Dorsolateral prefrontal cortex (tissue), 122 donors: ENCODE measurements at places on chromosomes 13 and 19.

- DNase-seq, result no peak
Measured at GRCh38 chr19:36046443-36047050, 7.5 kb downstream of the THAP8 start.

GRCh38 chr19:45881909-45882528 is 3.9 kb downstream of the IRF2BP1 start:
- no peak for DNase-seq

- DNase-seq, result no peak
Measured at GRCh38 chr13:51729866-51730553, 74.0 kb downstream of the DHRS12 start.

DNA sequence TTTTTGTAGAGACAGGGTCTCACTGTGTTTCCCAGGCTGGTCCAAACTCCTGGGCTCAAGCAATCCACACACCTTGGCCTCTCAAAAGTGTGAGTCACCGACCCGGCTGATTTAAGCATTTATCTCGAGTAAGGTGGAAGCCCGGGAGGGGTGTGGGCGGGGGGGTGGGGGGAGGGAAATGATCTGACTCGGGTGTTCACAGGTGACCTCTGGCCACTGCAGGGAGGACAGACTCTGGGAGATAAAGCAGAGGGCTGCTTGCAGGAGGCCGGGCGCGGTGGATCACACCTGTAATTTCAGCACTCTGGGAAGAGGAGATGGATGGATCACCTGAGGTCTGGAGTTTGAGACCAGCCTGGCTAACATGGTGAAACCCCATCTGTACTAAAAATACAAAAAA is 7.9 kb downstream of the DENND1C start:
- DNase-seq, result no peak

DNA sequence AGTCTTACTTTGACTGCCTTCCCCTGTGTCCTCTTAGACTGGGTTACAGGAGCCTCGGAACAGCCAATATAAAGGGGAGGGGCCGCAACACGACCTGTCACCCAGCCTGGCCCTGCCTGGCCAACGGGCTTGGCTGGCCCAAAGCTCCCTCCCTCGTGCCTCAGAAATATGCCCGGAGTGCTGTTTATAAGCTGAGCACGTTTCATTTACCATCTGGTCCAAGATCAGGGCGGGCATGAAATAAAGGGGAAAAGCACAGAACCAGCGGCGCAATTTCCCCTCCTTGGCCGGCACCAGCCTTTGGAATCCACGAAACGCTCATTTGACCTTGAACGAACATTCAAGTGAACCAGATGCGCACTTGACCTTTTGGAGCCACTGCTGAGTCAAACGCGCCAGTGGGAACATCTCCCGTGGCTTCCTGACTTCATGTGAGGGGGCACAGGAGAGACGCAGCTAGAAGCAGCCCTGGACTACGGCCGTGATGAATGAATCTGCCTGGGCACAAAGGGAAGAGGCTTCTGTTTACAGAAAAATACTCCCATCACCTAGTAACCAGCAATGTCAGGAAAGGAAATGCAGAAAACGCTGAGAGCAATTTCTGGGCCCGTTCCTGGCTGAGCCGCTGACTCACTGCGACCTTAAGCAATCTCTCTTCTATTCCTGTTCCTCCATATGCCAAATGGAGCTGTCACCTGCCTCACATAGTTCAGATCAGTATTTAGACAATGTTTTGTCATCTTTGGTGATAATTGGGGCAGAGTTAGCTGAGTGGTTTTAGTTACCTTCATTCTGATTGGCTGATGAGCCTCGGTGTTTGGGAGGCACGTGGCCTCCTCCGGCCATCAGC is 53.3 kb downstream of the RFX2 start:
- DNase-seq, result no peak

DNA sequence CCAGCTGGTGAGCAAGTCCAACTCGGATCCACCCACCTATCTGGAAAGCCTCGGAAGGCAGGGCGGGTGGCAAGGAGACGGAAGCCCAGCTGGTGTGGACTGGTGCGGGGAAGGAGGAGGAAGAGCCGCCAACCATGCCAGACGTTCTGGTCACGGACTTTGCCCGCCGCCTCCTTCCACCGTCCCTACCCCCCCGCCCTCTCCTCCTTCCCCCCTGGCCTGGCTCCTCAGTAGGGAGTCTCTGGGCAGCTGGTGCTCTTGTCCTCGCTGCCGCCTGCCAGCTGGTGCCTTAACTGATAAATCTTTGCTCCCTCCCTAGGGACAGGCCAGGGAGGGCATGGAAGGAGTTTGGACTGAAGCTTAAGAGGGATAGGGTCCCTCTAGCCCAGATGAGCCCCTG is 4.8 kb downstream of the SYNGR4 start:
- no peak for DNase-seq

- no peak for DNase-seq
Measured at GRCh38 chr19:39160523-39160861, 34.9 kb downstream of the PAK4 start.

DNA sequence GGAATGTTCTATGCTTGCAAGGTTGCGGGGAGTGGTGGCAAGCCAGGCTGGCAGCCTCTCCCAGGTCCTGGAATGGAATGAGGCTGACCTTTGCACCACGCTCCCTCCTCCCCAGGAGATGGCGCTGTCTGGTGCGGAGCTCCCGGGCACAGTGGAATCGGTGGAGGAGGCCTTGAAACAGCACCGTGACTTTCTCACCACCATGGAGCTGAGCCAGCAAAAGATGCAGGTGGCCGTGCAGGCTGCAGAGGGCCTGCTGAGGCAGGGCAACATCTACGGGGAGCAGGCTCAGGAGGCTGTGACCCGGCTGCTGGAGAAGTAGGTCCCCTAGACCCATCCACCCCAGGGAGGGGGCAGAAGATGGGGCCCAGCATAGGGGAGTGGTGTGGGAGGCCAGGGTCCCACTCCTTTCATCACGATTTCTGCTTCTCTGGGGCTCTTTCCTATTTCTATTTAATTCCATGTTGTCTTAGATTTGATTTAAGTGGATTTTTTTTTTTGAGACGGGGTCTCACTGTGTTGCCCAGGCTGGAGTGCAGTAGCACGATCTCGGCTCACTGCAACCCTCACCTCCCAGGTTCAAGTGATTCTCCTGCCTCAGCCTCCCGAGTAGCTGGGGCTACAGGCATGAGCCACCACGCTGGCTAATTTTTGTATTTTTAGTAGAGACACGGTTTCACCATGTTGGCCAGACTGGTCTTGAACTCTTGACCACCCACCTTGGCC is 53.2 kb upstream of the SHKBP1 start:
- no peak for DNase-seq

- DNase-seq, result no peak
Measured at GRCh38 chr13:46655377-46656180, 102.6 kb downstream of the LRCH1 start.

- DNase-seq, result no peak
Measured at GRCh38 chr13:75789451-75790197, 153.5 kb downstream of the LMO7 start.

DNA sequence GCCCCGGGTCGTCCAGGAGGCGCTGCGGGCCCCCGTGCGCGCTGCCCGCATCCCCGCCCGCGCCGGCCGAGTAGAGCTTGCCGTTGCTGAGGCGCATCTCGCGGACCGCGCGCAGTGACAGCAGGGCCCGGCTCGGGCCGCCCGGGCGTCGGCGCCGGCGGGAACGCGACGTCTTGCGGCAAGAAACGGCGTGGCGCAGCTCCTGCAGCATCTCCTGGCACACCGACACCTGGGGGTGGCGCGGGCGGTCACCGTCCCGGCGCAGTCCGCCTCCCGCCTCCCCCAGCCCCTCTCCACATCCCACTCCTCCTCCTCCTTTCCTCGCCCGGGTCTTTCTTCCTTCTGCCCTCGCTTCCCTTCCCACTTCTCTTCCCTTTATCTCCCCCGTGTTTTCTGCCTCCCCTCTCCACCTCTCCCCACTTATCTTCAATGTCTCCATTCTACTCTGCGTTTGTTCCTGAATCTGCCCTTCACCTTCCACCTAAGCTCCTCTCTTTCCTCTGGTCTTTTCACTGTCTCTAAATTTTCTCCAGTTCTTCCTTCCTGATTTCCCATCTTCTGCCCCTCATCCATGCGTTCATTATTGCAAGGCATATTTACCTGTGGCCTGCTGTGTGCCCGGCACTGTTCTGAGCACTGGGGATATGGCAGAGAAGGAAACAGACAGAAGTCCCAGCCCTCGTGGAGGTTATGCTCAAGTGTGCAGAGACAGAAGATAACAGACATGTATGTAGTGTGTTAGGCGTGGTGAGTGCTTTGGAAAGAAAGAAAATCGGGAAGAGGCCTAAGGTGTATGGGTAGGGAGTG is 5.2 kb upstream of the ATP1A3 start:
- peak; percentile 46 for DNase-seq

DNA sequence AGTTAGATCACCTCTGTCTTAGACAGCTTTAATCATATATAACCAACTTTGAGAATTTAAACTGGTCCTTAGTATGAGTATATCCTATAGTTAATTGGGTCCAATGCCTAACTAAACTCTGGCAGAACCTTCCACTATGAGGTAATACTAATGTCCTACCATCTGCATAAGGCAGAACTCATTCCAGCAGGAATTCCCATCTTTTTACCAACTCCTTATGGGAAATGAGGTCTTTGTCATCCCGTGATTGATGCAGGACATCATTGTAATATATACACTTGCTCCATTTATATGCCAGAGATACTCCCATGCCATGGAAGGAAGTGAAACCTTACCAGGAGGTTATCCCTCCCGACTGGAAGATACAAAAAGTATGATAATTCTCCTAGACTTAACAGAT is 2.8 kb downstream of the KCTD4 start:
- DNase-seq, result no peak

DNA sequence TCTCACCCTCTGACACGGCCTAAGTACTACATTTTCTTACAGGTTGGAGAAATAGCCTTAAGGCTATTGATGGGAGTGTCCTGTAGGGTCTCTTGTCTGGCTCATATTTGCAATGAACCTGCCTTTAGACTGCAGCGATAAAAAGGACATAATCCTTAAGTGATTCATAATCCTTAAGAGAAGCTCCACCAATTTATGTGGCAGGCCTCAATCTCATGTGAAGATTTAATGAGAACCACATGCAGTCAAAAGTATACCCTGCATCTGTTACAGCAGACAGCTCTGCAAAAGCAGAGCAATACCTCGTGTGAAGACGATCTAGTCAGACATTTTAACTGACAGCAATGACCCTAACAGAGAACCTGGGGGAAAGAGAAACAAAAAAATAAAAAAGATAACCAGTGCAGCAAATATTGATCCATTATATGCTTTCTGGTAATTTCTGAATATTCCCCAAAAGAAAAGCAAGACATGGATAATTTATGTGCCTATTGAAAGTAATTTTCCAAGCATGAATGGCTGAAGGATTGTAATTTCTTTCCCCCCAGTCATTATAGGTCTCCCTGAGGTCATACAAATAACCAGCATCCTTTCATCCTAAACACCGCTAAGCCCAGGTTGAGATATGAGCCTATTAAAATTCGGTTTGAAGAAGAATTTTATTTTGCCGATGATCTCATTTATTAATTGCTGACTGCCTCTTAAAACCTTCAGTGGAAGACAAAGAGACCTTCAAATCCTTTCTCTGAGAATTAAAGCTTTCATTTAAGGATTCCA is 321.8 kb upstream of the NBEA start:
- DNase-seq, result no peak

DNA sequence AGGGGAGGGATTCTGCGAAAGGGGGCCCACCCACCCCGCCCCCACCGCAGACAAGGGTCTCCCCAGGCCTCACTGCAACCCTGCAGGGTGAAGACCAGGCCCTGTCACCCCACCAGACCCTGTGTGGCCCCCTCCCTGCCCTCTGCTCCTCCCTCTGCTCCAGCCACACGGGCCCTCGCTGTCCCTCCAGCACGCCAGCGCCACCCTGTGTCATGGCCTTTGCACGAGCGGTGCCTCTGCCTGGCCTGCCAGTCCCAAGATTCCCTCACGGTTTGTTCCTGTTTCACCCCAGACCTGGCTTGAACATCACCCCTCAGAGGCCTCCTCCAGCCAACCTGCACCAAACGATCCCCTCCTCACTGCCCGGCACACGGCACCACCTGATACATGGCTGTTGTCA is 27.3 kb downstream of the PIP5K1C start:
- DNase-seq, result no peak

DNA sequence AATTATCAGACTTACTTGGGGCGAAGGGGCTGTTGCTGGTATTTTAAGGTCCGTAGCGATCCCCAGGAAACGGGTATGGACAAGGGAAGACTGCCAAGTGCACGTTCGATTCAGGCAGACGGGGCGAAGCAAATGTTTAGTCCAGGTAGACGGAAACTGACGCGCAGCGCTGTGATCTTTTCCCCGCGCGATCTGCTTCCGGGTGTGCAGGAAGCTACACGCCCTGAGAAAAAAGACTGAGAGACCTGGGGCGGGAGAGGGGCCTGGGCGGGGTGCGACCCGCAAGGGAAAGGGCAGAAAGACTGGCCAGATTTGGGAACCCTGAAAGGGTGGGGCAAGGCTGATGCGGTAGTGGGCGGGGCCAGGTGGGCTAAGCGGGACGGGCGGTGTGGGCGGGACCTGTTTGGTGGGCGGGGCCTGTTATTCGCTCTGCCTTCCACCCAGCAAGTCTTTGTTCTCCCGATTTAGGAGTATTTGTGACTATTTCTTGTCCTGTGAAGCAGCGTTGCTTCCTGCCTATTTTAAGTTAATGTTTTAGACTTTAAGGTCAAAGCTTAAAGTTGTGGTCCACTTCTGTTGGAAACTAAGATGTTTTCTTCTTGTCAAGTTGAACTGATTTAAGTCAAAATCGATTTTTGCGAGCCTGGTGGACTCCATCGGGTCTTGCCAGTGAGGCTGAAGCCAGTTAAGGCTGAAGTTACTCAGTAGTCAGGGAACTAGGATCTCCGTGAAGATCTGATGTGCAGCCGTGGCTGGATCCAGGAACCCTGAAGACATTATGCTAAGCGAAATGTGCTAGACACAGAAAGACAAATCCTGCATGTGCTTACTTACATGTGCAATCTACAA is at the start of gene ZNF836:
Gene ZNF836 (minus strand): TSS at position 301 of the 849 bp plus-strand sequence. CDS start 3,549 bp downstream, outside the sequence.
- DNase-seq, result peak; percentile 71

DNA sequence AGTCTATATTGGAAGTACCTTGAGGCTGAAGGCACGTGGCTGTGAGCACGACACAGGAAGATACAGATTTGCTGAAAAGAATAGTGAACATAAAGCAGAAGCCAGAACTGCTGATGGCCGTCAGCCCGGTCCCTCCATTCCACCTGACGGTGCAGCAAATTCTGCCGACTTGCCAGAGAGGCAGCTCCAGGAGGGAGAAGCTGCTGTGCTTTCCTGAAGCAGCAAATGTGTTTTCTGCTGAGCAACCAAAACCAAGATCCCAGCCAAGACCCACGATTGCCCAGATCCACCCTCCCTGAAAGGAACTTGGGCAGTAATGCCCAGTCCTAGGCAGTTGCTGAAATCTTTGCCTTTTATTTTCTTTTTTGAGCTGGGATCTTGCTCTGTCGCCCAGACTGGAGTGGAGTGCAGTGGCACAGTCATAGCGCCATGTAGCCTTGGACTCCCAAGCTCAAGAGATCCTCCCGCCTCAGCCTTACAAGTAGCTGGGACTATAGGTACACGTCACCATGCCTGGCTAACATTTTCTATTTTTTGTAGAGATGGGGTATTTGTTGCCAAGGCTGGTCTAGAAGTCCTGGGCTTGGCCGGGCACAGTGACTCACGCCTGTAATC is 7.0 kb upstream of the RCN3 start:
- DNase-seq, result no peak

DNA sequence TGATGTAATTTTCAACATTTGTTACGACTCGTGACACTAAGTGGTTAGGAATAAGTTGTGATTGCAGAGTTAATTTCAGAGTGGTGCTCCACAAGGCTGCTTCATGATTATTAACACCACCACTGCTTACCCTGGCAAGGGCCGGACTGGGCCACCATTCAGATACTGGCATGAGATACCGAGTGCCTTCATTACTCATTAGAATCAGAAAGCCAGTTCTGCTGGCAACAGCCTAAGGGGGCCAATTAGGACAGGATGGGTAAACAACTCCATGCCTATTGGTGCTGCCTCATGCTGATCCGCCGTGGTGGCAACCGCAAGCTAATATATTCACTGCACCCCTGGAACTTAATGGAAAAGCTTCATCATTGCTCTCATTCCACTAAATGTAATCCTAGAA is 575.1 kb downstream of the EFNB2 start:
- peak; percentile 11 for DNase-seq
